ENCODE measurements at places on chromosomes 5 and 9.

DNA sequence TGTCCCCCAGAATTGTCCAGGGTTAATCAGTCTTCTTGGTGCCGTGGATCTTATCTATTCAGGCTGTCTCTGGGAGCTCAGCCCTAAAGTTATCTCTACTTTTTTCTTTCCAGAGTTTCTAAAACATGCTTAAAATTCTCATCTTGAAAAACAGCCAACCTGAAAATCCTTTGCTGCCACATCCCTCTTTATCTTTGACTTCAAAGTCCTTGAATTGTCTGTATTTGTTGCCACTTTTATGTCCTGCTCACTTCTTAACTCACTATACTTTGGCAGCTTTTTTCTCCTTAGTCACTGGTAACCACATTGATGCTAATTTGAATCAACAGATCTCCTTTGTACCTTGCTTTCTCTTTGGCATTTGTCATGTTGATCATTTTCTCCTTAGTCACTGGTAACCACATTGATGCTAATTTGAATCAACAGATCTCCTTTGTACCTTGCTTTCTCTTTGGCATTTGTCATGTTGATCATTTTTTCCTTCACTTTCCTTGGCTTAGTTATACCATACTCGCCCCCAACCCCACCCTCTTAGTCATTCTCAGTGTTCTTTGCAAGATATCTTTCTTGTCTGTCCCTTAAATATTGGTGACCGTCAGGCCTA lies 8.5 kb downstream of the DMXL1 start:
- DNase-seq = no peak

- no peak for DNase-seq
Observed at GRCh38 chr9:124366476-124367220, 48.6 kb downstream of the PSMB7 start.

DNA sequence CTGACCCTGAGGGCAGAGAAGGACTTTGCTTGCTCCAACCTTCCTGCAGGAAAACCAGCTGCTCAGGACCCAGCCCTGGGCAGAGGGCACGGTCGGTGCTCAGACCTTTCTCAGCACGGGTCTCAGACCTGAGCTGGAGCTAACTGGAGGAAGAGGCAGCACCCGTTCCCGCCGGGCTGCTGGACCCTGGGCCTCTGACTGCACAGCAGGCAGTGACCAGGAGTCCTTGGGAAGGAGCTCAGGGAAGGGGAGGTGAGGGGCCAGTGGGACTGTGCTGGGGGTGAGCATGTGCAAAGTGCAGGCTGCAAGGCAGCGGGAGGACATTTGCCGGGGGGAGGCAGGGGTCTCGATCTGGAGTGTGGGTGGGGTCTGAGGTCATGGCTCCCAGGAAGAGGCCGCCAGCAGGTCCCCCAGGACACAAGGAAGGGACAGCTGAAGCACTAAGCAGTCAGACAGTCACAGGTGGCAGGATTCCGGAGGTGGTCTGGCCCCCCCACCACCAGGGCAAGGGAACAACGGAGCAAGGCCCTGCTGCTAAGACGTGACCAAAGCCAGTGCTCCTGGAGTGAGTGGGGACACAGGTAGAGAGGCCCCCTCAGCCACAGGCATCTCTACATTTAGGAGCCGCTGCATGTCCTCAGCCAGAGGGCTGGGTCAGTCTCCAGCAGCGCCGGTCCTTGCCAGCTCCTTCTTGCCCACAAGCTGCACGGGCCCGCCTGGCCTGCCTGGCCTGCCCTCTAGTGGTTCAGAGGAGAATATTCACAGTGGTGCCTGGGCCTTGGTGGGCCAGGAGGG lies 4.8 kb upstream of the DPM2 start:
- peak; percentile 81 for DNase-seq

DNA sequence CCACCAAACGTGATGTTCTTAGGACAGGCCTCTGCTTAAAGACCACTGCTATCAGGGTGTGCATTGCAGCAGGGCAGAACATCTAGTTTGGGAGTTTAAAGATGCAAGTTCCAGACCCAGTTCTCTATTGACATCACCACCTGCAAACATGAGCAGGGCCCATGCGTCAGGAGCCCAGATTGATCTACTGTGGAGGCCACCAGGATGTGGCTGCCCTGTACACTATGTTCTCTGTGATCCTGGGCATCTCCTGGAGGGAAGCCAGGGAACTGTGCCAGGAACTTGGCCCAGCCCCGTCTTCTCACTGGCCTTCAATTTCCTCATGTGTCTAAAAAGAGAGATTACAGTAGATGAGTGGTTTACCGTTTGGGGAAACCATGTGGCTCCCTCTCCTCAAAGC lies 87.1 kb downstream of the PDE6A start:
- no peak for DNase-seq

GRCh38 chr5:158170060-158170459 lies 311.1 kb upstream of the CLINT1 start:
- DNase-seq = no peak

- DNase-seq = no peak
Observed at GRCh38 chr9:74935008-74935407, 17.7 kb downstream of the C9orf40 start.

DNA sequence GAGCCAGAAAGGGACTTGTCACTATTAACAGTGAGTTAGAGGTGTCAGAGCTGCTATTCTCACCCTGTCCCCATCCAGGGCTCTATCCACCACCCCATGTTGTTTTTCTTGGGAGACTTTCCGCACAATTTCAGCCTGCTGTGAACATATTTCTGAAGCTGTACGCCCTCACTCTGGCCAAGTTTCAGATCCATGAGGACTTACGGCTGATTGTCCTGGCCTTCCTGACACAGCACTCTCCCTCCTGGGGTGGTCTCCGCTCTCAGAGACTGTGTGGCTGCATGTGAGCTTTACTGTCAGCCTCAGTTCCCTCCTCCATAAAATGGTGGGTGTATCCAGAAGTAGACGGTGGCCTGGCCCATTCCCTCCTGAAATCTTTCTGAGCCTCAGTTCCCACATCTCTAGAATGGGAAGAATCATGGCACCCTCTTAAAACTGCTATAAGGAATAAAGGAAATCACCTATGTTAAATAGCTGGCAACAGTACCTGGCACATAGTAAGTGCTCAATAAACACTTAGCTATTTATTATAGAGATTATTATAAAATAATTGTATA lies 804 bp upstream of the IL17B start:
- DNase-seq = no peak

- DNase-seq = no peak
Observed at GRCh38 chr5:150777685-150778084, 872 bp upstream of the SMIM3 start.

DNA sequence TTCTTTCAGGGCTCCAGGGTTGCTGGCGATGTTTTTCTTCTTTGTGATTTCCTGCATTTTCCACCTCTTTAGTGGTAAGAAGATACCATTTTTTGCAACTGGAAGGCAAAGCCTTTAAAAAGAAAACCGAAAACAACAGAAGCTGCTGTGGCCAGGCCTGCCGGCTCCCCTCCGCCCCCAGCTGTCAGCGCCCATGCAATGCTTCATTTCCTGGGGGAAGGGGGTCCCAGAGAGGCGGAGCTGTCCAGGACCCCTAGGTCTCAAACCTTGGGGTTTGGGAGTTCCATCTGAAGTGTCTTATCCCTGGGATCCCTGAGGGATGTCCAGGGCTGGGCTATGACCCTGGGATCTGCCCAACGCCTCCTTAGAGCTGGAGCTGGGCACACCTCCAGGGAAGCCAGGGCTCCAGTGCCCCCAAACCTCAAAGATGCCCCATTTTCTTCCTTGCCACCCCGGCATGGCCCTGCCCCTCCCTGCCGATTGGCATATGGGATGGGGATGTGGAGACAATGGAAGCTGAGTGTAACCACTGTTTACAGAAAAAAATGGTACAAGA lies 257.2 kb upstream of the MVB12B start:
- DNase-seq = no peak

GRCh38 chr9:123508048-123508447 lies 152.1 kb downstream of the CRB2 start:
- DNase-seq = no peak

DNA sequence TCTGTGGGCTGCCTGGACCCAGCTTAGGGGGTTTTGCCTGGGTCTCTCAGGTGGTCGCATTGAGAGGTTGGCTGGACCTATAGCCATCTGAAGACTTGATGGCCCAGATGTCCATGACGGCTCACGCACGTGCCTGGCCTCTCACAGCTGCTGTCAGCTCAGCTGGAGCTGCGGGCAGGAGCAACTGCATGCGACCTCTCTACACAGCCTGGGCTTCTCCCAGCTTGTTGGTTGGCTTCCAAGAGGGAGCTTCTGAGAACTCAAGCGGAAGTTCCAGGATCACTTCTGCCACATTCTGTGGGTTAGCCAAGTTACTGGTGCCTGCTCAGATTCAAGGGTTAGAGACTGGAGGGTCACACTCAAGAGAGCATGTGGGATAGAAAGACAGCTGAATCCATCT lies 99.2 kb downstream of the DAPK1 start:
- DNase-seq = no peak

DNA sequence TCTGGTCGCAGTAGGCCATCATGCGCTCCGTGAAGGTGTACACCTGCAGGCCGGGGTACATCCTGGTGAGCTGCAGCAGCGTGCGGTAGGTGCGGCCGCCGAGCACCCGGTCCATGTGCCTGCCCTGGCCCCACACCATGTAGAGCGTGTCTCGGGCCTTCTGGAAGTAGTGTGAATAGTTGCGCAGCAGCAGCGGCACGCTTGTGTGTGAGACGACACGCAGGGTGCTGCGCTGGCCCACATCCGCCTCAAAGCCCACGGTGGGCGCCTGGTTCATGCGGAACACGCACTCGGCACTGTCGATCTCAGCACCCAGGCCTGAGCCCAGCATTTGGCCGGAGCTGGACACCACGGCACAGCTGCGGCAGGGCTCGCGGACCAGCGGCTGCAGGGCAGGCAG lies 4.5 kb downstream of the ST6GALNAC4 start:
- DNase-seq = no peak

DNA sequence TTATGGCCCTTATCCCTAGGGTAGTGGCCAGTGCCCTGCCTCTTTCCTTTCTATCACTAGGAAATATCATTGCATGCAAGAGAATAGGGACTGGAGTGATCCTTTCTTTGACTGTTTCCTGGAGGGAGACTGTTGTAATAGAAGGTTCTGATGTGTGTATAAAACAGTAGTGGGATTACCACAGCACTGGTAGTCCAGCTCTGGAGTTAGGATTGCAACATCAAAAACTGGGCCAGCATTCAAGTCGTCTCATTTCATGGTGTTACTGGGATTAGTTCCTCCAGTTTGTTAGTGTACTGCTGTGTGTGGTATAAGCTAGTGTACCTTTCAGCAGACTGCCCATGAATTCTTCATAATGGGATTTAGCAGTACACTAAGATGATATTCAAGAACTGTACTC lies 45.8 kb downstream of the KIAA1958 start:
- DNase-seq = no peak

GRCh38 chr9:79939819-79940218 lies 368.1 kb downstream of the TLE4 start:
- no peak for DNase-seq

DNA sequence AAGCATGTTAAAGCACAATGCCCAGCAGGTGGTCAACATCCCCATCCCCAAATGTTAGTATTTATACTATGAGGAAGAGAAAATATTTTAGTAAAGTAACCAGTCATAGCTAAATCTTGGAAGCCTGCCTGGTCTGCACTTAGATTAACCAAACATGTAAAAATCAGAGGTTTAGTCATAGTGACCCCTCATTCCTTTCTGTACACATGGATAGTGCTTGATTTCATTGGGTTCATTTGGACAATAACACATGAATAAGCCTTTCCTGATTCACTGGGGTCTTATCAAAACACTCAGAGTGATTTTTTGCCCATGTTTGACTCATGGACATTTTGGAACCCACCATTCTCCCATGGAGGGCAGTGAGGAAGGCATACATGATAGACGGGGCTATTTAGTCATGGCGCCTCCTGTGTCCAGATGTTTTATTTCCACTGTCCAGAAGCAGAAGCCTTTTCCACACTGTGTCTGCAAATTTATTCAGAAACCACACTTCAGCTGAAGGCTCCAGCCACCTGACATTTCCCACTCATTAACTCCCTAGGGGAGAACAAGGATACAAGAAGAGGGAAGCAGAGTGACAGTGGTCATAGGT lies 32.5 kb downstream of the OR1J1 start:
- DNase-seq = no peak

DNA sequence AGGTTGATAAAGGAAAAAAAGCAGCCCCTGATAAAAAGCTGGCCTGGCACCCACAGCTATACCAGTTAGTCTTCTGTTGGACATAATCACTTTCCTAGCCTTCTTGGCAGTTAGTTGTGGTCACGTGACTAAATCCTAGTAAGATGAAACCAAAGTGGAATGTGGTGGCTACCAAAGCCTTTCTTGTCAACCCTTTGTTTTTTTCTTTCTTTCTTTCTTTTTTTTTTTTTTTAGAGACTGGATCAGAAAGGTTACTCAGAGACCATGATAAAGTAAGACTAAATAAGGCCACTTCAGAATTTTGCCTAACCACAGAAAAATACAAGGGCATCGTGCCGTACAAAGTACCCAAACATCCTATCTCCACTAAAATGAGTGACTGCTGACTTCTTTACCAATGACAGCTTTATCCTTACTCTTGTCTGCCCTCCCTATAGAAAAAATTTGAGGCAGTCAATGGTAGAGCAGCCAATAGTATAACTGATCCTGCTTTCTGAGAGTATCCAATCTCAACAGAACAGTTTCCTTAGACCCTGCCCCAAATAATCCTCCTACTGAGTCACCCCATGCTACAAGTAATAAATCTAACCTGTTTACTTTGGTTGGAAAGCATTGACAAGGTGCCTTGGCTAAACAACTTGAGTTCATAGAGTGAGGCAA lies 14.2 kb upstream of the KIF27 start:
- DNase-seq = no peak

- DNase-seq = no peak
Observed at GRCh38 chr9:37121881-37122280, 1.5 kb downstream of the ZCCHC7 start.

- no peak for DNase-seq
Observed at GRCh38 chr5:115132465-115132864, 37.2 kb downstream of the TRIM36 start.

DNA sequence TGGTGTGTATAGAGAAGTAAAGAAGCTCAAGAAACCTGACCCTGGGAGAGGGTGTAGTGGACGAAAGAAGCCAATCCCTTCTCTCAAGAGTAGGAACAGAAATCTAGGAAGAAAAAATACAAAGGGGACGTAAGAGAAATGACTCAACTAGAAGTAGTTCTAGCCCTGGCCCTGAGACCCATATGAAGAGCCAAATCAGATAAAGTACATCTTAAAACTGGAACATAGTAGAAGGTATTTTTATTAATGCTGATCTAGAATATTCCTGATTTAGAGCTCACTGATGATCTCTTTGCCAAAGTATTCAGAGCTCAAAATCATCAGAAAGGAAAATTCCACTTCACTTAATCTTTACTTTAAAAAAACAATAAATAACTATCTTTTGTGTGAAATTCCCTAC lies 184.8 kb downstream of the MLLT3 start:
- DNase-seq = no peak

All from GM13976 (cell line).